Common myeloid progenitor, CD34-positive (primary cell): ENCODE measurements at places on chromosomes 11 and 22.

DNA sequence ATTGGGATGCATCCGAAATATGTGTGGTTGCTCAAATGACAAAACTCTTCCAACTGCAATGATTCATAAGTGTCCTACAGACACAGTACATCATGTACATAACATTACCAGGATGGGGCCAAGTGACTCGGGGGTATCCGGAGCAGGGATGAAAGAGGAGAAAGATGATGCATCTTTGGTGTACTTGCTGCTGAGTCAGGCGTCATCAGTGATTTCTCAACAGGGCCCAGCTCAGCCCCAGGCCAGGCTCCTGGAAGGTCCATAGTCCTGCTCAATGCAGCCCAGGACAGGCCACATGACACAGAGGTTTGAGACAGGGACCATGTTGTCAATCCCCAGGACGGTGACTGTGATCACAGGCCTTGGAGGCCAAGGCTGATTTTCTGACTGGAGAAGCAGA, 59.3 kb downstream of the GGTLC2 start:
- DNase-seq: no peak

DNA sequence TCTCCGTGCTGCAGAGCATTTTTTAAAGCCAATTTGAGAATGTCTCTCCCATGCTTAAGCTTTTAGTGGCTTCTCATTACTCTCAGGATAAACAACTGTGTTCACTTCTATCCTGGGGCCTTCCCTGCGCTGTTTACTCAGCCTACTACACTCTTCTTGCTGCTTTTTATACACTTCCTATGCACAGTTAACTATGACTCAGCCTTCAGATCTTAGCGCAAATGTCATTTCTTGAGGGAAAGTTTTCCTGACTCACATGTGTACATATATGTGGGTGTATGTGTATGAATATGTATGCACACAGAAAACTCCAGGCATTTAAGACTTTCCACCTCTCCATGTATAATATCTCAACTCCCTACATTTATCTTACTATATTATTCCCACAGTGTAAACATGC, 9.8 kb downstream of the THAP12 start:
- peak; percentile 58 for DNase-seq

DNA sequence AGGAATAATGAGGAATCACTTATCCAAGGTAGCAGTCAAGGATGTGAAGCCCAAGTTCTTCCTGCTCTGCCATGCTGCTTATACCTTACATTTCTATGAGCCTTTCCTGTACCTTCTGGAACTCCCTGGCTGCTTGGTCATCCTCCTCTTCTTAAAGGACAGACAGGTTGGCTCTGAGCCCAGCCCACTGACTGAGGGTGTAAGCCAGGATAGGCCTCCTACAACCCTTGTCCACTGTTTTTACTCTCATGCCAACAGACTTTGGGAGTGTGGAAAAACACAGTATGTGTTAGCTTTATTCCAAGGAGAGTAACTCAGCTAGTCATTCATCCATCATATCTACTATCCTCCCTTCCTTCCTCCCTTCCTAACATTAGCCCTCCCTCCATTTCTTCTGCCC, 47.5 kb downstream of the IRAG1 start:
- no peak for DNase-seq

DNA sequence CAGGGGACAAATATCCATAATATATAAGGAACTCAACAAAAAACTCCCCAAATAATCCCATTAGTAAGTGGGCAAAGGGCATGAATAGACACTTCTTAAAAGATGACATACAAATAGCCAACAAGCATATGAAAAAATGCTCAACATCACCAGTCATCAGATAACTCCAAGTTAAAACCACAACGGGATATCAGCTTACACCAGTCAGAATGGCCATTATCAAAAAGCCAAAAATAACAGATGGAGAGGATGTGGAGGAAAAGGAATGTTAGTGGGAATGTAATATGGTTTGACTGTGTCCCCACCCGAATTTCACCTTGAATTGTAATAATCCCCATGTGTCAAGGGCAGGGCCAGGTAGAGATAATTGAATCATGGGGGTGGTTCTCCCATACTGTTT, 350.1 kb downstream of the GUCY1A2 start:
- DNase-seq: no peak

- DNase-seq: peak; percentile 90
These were observed 373.6 kb upstream of the DDI1 start for GRCh38 chr11:103662880-103663279.

GRCh38 chr11:16977136-16977993, 36.8 kb downstream of the PLEKHA7 start:
- no peak for DNase-seq

GRCh38 chr11:35524780-35525179, 636 bp downstream of the PAMR1 start:
- DNase-seq: no peak

DNA sequence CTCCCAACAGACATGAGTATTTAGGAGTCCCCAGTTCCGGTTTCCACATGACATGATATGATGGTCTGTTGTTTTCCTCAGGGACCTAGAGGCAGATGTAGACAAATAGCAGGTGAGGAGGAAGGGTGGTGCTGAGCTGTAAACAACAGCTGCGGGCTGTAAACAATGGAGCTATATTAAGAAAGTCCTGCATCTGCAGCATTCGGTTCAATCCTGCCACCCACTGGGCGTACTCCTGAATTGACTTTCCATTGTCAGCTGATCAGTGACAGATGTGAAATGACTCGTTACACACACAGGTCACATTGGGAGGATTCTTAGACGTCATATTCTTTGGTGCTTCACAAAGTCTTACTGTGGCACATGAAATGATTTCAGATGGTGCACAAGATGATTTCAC, 26.8 kb upstream of the RAG1 start:
- peak; percentile 60 for DNase-seq

GRCh38 chr11:83220260-83220659, 26.7 kb downstream of the ANKRD42 start:
- no peak for DNase-seq

GRCh38 chr11:68667511-68668500, 16.5 kb upstream of the GAL start:
- no peak for DNase-seq

GRCh38 chr11:18384157-18384641, 10.2 kb upstream of the LDHA start:
- no peak for DNase-seq

DNA sequence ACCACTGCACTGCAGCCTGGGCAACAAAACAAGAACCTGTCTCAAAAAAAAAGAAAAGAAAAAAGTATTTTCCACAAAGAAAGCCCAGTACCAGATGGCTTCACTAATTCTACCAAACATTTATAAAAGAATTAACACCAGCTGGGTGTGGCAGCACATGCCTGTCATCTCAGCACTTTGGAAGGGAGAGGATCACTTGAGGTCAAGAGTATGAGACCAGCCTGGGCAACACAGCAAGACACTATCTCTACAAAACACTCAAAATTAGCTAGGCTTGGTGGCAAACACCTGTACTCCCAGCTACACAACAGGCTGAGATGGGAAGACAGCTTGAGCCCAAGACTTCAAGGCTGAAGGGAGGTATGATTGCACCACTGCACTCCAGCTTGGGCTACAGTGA, 20.1 kb downstream of the RSF1 start:
- DNase-seq: no peak
